T-helper 17 cell (primary cell): ENCODE measurements at places on chromosomes 6 and 20.

GRCh38 chr6:107822176-107823046 lies 1.7 kb downstream of the SCML4 start:
- no peaks in the 10 kb centered on the region for H3K27me3 ChIP-seq
- H3K4me1 ChIP-seq = peaks cover 60% of the 10 kb centered on the region
- peaks cover 3% of the 10 kb centered on the region for H3K36me3 ChIP-seq

GRCh38 chr20:642398-643174 lies 10.4 kb downstream of the SRXN1 start:
- H3K27ac ChIP-seq = no peak overlapping the region
- no peak for DNase-seq
- H3K27me3 ChIP-seq = peaks cover 33% of the 10 kb centered on the region
- H3K4me1 ChIP-seq = peaks cover 5% of the 10 kb centered on the region
- no peak overlapping the region for H3K4me3 ChIP-seq

DNA sequence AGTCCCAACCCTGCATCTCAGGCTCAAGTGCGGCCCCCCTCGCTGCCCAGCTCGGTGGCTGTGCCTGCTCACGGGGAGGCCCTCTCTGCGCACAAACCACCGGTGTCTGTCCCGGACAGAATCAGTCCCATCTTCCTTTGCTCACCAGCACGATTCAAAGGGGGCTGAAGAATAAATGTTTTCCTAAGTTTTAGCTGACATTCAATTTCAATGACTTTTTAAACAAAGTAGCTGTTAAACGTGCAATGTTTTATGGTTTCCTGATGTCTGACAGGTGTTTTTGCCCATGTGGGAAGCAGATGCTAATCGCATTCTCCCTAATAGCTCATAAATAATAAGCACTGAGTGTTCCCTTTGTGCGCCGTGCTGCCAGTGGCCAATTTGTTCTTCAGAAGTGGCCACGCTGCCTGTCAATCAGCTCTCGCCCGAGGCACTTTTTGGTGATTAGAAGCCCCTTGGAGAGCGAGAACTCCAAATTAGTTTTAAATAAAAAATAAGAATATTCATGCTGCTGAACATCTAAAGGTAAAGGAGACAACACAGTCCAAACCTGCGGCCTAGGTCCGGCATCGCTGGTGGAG lies 26.3 kb downstream of the BHLHE23 start:
- H3K4me1 ChIP-seq = peaks cover 15% of the 10 kb centered on the region
- H3K36me3 ChIP-seq = no peaks in the 10 kb centered on the region
- H3K27me3 ChIP-seq = peaks cover 64% of the 10 kb centered on the region
- DNase-seq = no peak

GRCh38 chr20:46994341-46994740 lies 99.7 kb downstream of the EYA2 start:
- H3K36me3 ChIP-seq = no peaks in the 10 kb centered on the region
- no peak for DNase-seq
- H3K27me3 ChIP-seq = peaks cover 14% of the 10 kb centered on the region
- H3K4me1 ChIP-seq = peaks cover 20% of the 10 kb centered on the region
- peak overlapping the region; percentile 85 for H3K4me3 ChIP-seq
- H3K27ac ChIP-seq = peak overlapping the region; percentile 89

- H3K27me3 ChIP-seq = no peaks in the 10 kb centered on the region
- peaks cover 6% of the 10 kb centered on the region for H3K36me3 ChIP-seq
- peak overlapping the region; percentile 95 for H3K27ac ChIP-seq
Measured at GRCh38 chr6:28922821-28923317, 916 bp downstream of the TRIM27 start.

GRCh38 chr20:59618131-59618530 lies 13.8 kb downstream of the PHACTR3 start:
- DNase-seq = no peak
- peaks cover 2% of the 10 kb centered on the region for H3K36me3 ChIP-seq
- H3K27ac ChIP-seq = no peak overlapping the region
- no peaks in the 10 kb centered on the region for H3K4me1 ChIP-seq
- peaks cover 68% of the 10 kb centered on the region for H3K27me3 ChIP-seq
- no peak overlapping the region for H3K4me3 ChIP-seq

GRCh38 chr20:48623176-48623905 lies 204.5 kb downstream of the PREX1 start:
- H3K4me1 ChIP-seq = peaks cover 25% of the 10 kb centered on the region
- peaks cover 2% of the 10 kb centered on the region for H3K36me3 ChIP-seq
- H3K27me3 ChIP-seq = no peaks in the 10 kb centered on the region

DNA sequence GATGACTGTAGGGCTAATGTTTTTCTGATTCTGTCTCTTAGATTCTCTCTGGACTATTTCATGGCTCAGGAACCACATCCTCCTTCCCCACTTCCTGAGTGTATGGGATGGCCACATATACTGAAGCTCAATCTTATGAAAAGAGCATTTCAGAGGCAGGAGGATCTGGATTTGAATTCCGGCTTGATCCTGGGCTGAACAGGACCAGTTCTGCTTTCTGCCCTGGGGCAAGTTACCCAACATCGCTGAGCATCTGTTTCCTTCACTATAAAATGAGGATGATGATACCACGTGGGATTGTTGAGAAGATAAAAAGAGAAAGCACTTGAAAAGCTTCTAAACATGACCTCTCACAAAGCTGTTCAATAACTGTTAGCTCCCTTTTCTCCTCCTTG lies 168.4 kb upstream of the TNFAIP3 start:
- H3K4me3 ChIP-seq = peak overlapping the region; percentile 39
- peaks cover 18% of the 10 kb centered on the region for H3K4me1 ChIP-seq
- DNase-seq = no peak

GRCh38 chr6:150068720-150069648 lies at the start of gene ULBP3:
Gene ULBP3 (minus strand): TSS chr6:150069121. CDS start chr6:150069066, 55 bp downstream.
- H3K27me3 ChIP-seq = peaks cover 24% of the 10 kb centered on the region
- H3K4me3 ChIP-seq = peak within 1 kb of the TSS; percentile 93

DNA sequence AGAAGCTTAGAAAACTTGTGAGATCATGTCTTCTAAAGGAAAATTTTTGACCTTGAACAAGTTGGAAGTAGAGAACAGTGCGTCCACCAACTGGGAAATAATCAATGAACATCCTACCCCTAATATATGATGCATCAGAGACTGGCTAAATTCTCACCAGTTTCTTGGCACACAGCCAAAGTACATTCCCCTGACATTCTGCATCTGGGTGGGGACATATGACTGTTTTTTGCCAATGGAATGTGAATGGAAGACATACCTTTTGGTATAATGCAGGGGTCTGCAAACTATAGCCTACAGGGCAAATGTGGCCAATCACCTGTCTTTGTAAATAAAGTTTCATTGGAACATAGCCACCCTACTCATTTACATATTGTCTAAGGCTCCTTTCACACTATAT lies 84.7 kb downstream of the HAO1 start:
- H3K27ac ChIP-seq = no peak overlapping the region
- no peak overlapping the region for H3K4me3 ChIP-seq
- no peak for DNase-seq

DNA sequence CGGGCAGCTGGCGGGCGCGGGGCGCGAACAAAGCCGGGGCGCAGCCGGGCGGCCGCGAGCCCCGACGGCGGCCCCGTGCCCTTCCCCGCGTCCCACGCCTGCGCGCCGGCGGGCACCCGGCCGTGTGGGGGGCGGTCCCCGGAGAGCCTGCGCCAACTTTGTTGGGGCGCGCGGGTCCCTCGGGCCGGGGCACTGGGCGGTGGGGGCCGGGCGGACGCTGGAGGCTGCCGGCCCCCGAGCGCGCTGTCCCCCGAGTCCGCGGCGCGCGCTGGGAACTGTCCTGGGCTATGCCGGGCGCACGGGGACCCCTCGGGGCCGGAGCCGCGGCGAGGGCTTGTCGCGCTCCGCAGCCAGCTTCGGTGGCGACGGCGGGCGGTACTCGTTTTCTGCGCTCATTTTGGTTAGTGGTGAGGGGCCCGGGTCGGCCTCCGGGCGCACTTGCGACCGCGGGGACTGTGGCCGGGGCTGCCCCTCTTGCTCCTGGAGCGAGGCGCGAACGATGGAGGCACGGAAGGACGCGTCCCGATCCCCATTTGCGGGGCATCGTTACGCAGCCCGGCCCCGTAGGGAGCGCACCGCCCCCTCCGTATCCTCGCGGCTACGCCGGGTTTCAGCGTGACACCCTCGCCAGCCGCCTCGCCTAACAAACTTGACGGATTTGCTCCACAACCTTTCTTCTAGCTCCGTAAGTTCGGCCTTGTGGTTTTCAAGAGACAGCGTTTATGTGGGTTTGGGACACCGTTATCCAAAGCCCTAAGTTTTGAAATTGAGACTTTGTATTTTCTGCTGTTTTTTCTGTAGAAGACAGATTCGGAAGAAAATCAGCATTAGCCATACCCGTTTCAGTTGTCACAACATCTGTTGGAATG lies 622 bp downstream of the SS18L1 start:
- H3K4me3 ChIP-seq = peak overlapping the region; percentile 85
- H3K27me3 ChIP-seq = no peaks in the 10 kb centered on the region
- peak overlapping the region; percentile 39 for H3K27ac ChIP-seq
- H3K4me1 ChIP-seq = peaks cover 30% of the 10 kb centered on the region
- peaks cover 2% of the 10 kb centered on the region for H3K36me3 ChIP-seq
- peak; percentile 30 for DNase-seq

DNA sequence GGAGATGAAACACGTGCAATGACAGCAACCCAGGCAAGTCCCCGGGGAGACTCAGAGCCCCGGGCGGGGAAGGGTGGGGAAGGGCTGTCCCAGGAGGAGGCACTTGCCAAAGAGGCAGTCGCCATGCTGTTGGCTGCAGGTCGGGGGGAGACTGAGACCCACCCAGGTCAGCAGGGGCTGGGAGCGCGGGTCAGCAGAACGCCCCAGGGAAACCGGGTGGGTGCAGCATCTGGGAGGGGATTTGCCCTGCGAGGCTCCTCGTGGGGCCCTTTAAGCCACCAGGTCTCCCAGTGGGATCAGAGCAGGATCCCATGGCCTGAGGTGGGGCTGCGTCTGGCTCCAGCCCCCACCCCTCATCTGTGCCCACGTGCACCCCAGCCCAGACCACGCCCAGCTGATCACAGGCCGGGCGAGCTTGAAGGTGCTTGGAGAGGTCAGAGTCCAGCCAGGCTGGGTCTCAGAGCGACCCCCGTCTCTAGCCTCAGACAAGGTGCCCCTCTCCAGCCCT lies 65.5 kb downstream of the YTHDF1 start:
- no peaks in the 10 kb centered on the region for H3K36me3 ChIP-seq
- H3K27me3 ChIP-seq = peaks cover 27% of the 10 kb centered on the region
- no peak overlapping the region for H3K4me3 ChIP-seq

- H3K4me3 ChIP-seq = no peak overlapping the region
- no peak for DNase-seq
- peaks cover 37% of the 10 kb centered on the region for H3K27me3 ChIP-seq
- H3K4me1 ChIP-seq = no peaks in the 10 kb centered on the region
- H3K36me3 ChIP-seq = peaks cover under 1% of the 10 kb centered on the region
Measured at GRCh38 chr6:169289257-169289618, 35.6 kb upstream of the THBS2 start.

DNA sequence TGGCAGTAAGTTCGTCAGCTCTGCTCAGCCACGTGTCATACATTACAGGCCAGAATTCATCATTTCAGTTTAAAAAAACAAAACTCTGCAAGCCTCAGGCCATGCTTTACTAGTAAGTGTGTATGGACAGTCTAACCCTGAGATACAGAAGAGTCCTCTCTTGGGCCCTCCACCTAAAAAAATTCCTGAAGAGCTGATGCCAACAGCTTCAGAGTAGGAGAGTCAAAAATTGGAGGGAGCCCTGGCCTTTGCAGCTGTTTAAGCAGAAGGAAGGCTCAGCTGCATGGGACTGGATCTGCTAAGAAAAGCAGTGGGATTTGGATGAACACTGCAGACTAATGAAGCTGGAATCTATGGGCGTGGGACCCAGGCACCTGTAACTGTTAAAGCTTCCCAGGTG lies 47.2 kb upstream of the FAM8A1 start:
- H3K36me3 ChIP-seq = no peaks in the 10 kb centered on the region
- no peak overlapping the region for H3K27ac ChIP-seq
- peaks cover 44% of the 10 kb centered on the region for H3K27me3 ChIP-seq
- DNase-seq = no peak
- H3K4me1 ChIP-seq = no peaks in the 10 kb centered on the region
- H3K4me3 ChIP-seq = no peak overlapping the region

- peaks cover 18% of the 10 kb centered on the region for H3K4me1 ChIP-seq
- H3K27ac ChIP-seq = no peak overlapping the region
- no peak for DNase-seq
- H3K27me3 ChIP-seq = no peaks in the 10 kb centered on the region
Measured at GRCh38 chr6:45477790-45478189, 100.1 kb upstream of the SUPT3H start.

- H3K36me3 ChIP-seq = peaks cover 31% of the 10 kb centered on the region
- H3K27me3 ChIP-seq = no peaks in the 10 kb centered on the region
- no peak for DNase-seq
- H3K27ac ChIP-seq = peak overlapping the region; percentile 74
Measured at GRCh38 chr6:29603456-29603855, 18.5 kb downstream of the OR2H2 start.

- H3K36me3 ChIP-seq = no peaks in the 10 kb centered on the region
- no peak overlapping the region for H3K27ac ChIP-seq
- H3K27me3 ChIP-seq = no peaks in the 10 kb centered on the region
- DNase-seq = no peak
- no peak overlapping the region for H3K4me3 ChIP-seq
Measured at GRCh38 chr6:132011582-132011981, 60.4 kb upstream of the CCN2 start.

DNA sequence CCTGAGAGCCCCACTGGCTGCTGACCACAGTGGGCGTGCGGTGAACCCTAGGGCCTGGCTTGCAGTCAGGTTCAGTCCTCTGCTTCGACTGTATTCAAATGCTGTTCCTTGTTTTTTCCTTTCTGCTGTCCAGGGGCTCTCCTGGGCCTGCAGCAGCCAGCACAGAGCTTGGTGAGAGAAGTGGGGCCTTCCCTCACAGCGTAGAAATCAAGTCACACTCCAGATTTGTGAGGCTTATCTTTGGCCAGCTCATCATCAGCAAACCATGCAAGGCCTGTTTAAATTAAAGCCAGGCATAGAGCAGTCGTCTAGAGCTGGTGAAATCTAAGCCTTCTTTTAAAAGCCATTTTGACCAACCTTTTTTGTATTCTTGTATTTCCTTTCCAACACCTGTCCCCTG lies 8.4 kb downstream of the FAM120B start:
- H3K36me3 ChIP-seq = peaks cover 3% of the 10 kb centered on the region
- no peak overlapping the region for H3K4me3 ChIP-seq
- H3K27me3 ChIP-seq = no peaks in the 10 kb centered on the region

GRCh38 chr20:29443819-29444218 lies 1813.6 kb upstream of the DEFB115 start:
- no peak for DNase-seq
- H3K36me3 ChIP-seq = no peaks in the 10 kb centered on the region
- H3K4me3 ChIP-seq = no peak overlapping the region
- no peaks in the 10 kb centered on the region for H3K27me3 ChIP-seq
- H3K27ac ChIP-seq = no peak overlapping the region
- H3K4me1 ChIP-seq = no peaks in the 10 kb centered on the region

- H3K36me3 ChIP-seq = no peaks in the 10 kb centered on the region
- H3K4me3 ChIP-seq = no peak overlapping the region
- no peak overlapping the region for H3K27ac ChIP-seq
- no peak for DNase-seq
- H3K4me1 ChIP-seq = no peaks in the 10 kb centered on the region
Measured at GRCh38 chr6:44373787-44374186, 13.7 kb upstream of the CDC5L start.

DNA sequence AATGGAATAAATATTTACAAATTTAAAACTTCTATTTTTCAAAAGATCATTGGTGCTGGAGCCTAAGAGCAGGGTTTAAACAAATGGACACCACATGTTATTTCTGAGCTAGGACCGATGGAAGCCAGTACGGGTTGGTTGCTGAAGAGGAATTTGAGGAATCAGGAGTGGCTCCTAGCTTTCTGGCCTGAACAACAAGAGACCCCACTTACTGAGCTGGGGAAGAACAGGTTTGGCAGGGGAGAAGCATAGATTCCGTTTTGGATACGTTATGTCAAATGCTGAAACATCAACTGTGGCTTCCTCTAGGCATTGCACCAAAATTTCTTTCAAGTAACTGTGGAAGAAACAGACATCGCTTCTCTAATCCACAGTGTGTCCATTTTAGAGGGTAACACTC lies 6.7 kb downstream of the WDR27 start:
- no peak for DNase-seq
- peaks cover 2% of the 10 kb centered on the region for H3K36me3 ChIP-seq
- H3K4me1 ChIP-seq = peaks cover 8% of the 10 kb centered on the region
- H3K27me3 ChIP-seq = no peaks in the 10 kb centered on the region
- no peak overlapping the region for H3K27ac ChIP-seq
- H3K4me3 ChIP-seq = no peak overlapping the region
